ENCODE measurements at places on chromosomes 5 and 9. TPM values are rescaled to one million over a fixed set of nuclear protein-coding genes. Genes with fewer than 3 reads are reported as not detected.

DNA sequence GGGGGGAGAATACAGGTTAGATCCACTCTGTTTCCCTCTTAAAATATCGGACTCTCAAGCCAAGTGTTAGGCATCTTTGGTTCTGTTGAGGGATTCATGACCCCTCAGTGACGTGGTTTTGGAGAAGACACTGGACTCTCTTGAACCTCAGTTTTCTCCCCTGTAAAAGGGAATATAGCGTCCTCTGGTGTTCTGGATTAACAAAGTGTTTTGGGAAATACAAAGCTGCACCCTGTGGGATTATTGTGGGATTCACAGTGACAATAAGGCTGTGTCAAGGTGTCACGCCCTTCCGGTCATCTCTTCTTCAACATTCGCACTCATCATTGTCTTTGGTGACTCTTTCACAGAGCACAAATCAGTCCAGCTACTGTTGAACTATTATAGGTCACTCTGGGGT, 139.0 kb downstream of the IRX1 start:
- H3K36me3 ChIP-seq = no peaks in the 10 kb centered on the region
- H3K4me1 ChIP-seq = no peaks in the 10 kb centered on the region
- no peak overlapping the region for H3K4me3 ChIP-seq
- no peaks in the 10 kb centered on the region for H3K27me3 ChIP-seq

GRCh38 chr9:135990468-135991429, 29.6 kb upstream of the UBAC1 start:
- DNase-seq = peak; percentile 67
- H3K36me3 ChIP-seq = no peaks in the 10 kb centered on the region
- no peak overlapping the region for H3K27ac ChIP-seq
- peaks cover 24% of the 10 kb centered on the region for H3K4me1 ChIP-seq
- no peaks in the 10 kb centered on the region for H3K27me3 ChIP-seq
- no peak overlapping the region for H3K4me3 ChIP-seq

The SETX gene
- total RNA-seq = 49.5 TPM

The NINJ1 gene
- total RNA-seq = 55.4 TPM

DNA sequence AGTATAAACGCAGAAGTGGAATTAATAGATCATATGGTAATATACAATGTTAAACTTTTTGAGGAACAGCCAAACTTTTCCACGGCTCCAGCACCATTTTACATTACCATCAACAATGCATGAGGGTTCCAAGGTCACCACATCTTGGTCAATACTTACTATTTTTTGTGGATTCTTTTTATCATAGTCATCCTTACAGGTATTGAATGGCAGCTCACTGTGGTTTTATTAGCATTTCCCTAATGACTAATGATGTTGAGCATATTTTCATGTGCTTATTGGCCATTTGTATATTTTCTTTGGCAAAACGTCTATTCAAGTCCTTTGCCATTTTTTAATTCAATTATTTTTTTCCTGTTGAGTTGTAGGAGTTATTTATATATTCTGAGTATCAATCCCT, 14.1 kb upstream of the RAPGEF6 start:
- no peak overlapping the region for H3K27ac ChIP-seq
- no peaks in the 10 kb centered on the region for H3K36me3 ChIP-seq
- no peaks in the 10 kb centered on the region for H3K4me1 ChIP-seq
- H3K4me3 ChIP-seq = no peak overlapping the region
- no peak for DNase-seq
- no peaks in the 10 kb centered on the region for H3K27me3 ChIP-seq

DNA sequence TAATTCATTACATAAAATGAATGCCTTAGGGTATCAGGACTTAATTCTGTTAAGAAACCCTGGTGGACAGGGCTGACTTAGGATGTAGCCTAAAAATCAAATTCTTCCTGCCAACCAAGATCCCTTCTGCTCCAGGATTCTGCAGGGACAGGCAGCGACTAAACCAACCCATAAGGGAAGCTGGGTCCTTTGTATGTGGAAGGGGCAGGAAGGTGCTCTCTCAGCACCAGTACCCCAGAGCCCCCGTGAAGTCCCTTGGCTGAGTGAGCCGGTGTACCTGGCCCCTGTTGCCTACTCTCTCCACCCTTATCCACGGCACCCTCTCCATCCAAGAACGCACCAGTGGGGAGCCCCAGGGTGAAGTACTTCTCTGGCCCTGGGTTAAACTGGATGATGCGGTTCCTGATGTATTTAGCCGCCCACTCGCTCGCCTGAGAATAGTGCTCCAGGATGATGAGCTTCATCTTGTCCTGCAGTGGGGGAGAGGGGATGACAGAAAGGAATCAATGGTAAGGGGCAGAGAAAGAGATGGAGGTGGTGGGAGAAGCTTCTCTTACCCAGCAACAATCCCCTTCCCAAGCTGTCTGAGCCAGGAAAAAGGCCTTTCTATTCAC, 1.1 kb downstream of the GNPDA1 start:
- peak overlapping the region; percentile 73 for H3K4me3 ChIP-seq
- H3K36me3 ChIP-seq = no peaks in the 10 kb centered on the region
- no peak overlapping the region for H3K27ac ChIP-seq
- DNase-seq = no peak
- no peaks in the 10 kb centered on the region for H3K4me1 ChIP-seq
- H3K27me3 ChIP-seq = no peaks in the 10 kb centered on the region

The GPX3 gene
- 40.9 TPM for total RNA-seq

- no peaks in the 10 kb centered on the region for H3K36me3 ChIP-seq
- H3K4me1 ChIP-seq = peaks cover 23% of the 10 kb centered on the region
- no peak overlapping the region for H3K4me3 ChIP-seq
- DNase-seq = no peak
Observed at GRCh38 chr5:107474361-107474715, 196.4 kb downstream of the EFNA5 start.

GRCh38 chr5:172782169-172783039, 11.4 kb upstream of the DUSP1 start:
- no peak for DNase-seq
- H3K4me1 ChIP-seq = peaks cover 27% of the 10 kb centered on the region
- no peaks in the 10 kb centered on the region for H3K27me3 ChIP-seq
- H3K36me3 ChIP-seq = no peaks in the 10 kb centered on the region
- H3K27ac ChIP-seq = peak overlapping the region; percentile 89
- no peak overlapping the region for H3K4me3 ChIP-seq

GRCh38 chr5:30100148-30100713, 1093.3 kb upstream of the CDH6 start:
- no peak overlapping the region for H3K4me3 ChIP-seq
- no peak overlapping the region for H3K27ac ChIP-seq

The PCDHGB6 gene
- total RNA-seq = 11.6 TPM

The FSD1L gene
- total RNA-seq = 9.3 TPM

GRCh38 chr5:100803397-100803796, 99.7 kb downstream of the ST8SIA4 start:
- no peaks in the 10 kb centered on the region for H3K27me3 ChIP-seq
- no peak overlapping the region for H3K4me3 ChIP-seq
- no peaks in the 10 kb centered on the region for H3K36me3 ChIP-seq
- H3K27ac ChIP-seq = no peak overlapping the region
- peak; percentile 11 for DNase-seq

DNA sequence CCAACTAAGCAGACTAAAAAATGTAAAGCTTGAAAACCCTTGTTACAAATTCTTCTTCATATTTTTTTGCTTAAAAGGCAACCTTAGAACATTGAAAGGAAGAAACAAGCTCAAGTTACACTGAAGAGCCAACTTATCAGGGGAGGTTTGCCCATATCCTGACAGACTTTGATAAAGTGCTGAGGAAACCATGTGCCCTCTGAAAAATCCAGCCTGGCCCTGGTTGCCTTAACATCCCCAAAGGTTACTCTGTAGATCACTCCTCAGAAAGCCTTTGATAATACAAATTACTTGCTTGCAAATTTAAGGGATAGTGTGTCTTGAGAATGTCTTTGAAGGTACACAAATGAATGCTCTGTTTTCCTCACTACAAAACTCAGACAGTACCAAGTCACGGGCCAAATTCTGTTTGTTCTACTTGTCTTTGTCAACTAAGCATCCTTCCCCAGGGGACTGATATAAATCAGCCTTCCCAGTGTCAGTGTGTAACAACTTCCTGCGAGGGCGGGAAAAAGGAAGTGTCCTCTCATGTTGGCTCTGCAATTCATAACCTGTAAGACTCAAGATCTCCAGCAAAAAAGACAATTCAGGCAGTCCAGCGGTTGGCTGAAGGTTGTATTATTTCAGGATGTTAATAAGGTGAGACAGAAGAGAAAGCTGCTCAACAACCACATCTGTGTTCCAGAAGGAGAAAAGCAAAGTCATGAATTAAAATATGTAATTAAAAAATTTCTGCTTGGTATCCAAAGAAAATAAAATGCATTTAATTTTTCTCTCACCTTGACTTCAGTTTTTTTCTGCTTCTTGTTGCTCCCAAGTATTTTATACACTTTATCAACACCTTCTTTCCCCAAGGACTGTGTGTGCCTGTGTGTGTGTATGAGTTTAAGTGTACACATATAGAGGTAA, 199.9 kb downstream of the PIK3R1 start:
- no peak overlapping the region for H3K4me3 ChIP-seq
- no peak overlapping the region for H3K27ac ChIP-seq

DNA sequence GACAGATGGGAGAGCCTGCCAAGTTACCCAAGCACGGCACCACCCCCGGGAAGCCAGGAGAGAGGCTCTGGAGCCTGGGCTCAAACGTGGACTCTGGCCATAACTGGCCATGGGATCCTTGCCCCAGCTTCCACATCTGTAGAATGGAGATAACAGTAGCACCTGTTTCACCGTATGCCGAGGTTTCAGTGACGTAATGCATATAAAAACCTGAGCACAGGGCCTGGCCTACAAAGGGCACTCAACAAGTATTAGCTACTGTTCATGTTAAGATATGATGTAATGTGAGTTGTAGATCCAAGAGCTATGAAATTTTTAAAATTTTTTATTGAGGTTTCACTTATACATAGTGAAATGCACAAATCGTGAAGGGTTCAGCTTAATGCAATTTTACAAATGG, 82.2 kb upstream of the BARHL1 start:
- no peak overlapping the region for H3K4me3 ChIP-seq
- H3K27ac ChIP-seq = no peak overlapping the region
- H3K27me3 ChIP-seq = peaks cover 23% of the 10 kb centered on the region
- H3K4me1 ChIP-seq = no peaks in the 10 kb centered on the region
- DNase-seq = no peak
- H3K36me3 ChIP-seq = no peaks in the 10 kb centered on the region

The STOML2 gene
- total RNA-seq = 84.0 TPM

DNA sequence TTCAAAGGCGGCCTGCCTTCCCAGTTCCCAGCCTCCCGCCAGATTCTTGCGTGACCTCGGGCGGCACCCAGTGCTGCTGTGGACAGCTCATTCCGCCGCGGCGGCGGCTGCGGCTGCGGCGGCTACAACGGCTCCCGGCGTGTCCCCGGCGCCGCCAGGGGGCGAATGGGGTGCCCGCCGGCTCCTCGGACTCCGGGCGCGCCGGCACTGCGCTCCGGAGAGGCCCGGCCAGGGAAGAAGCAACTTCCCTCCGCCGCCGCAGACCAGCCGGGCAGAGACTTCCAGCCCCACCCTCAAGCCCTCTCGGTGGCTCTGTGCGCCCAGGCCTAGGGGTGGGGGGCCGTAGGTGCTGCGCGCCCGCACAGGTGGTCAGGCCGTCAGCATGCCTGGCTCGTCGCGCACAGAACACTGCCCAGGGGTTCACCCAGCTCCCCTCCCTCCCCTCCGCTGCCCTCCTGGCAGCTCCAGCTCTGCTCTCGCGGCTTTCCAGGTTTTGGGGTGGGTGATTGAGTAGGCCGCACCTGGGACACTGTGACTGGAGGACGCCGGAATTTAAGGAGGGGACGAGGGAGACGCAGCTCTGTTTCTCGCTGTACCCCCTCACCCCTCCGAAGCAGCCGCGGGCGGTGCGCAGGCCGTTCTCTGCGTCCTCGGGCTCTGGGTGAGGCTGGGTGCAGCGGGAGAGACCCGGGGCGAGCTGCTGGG, 20.2 kb downstream of the IGIP start:
- peaks cover 12% of the 10 kb centered on the region for H3K4me1 ChIP-seq
- H3K36me3 ChIP-seq = no peaks in the 10 kb centered on the region
- peak; percentile 93 for DNase-seq
- H3K4me3 ChIP-seq = peak overlapping the region; percentile 24

The TAF11L3 gene
- total RNA-seq = not detected

The PCDHAC2 gene
- 6.8 TPM for total RNA-seq

DNA sequence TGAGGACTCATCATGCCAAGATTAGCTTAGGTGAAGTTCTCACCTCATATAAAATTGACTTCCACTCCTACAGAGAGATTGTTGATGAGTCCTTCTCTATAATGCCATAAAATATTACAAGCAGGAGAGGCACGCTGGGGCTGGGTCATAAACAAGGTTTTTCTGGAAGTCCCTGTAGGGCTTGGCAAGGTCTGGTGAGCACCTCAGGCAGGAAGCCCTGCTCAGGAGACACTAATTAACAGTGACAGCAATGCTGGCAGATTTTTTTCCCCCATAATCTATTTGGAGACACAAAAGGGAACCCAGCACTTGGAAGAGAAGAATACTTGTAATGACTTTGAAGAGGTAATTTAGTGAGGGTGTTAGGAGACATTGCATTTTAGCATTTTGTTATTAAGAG, 118.7 kb downstream of the DIRAS2 start:
- H3K27me3 ChIP-seq = no peaks in the 10 kb centered on the region
- H3K27ac ChIP-seq = no peak overlapping the region
- no peak for DNase-seq
- no peak overlapping the region for H3K4me3 ChIP-seq
- no peaks in the 10 kb centered on the region for H3K36me3 ChIP-seq
